ENCODE measurements at places on chromosomes 5 and 9.

DNA sequence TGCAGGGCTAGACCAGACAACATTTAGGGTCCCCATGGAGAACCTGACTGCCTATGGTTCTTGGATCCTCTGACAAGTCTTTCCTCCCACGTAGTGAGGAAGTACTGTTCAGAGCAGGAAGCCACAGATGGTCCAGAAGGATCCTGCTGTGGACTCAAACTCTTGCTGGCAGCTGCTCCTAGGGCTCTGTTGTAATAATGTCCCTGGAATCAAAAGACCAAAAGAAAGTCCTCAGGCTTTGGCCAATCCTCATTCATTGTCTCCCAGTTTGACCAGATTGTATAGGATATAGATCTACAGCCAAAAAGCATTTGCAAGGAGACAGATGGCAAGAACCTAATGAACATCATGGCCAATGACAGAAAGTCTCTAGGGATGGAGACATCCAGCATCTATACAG is 53.9 kb downstream of the SEMA6A start:
- no peak for DNase-seq

GRCh38 chr9:36018891-36019720 is 17.6 kb upstream of the RECK start:
- peak; percentile 47 for DNase-seq

DNA sequence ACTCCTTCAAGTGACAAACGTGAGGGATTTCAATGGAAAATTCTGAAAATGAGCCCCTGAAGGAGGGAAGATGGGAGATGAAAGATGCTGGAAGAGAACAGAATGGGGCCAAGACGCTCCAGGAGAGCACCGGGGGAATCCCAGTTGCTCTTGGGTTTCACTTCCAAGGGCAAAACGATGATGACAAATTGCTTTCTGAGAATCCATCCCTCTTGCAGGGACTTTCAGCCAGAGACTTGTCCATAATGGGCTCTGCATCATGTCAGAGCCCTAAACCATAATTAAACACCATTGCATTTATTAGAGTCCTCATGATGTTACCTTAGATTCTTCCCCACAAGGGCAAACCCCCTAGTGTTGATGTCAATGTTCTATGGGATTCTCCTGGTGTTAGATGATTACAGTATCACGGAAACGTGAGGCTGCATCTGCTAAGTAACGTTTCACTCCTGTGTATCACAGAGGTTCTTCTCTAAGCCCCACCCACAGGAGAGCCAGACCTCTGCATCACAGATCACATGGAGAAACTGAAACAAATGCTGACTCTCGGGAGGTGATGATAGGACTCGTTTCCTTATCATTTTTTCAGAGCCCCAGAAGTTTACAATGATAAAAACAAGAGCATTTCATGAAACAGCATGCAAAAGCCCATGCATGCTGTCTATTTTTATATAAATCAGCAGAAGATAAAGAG is 114.4 kb downstream of the TENT4A start:
- no peak for DNase-seq

GRCh38 chr9:130989391-130989790 is 19.6 kb upstream of the LAMC3 start:
- DNase-seq, result no peak

Data from AG20443 (cell line).